Activated T-helper 1 cell treated with anti-CD3 and anti-CD28 coated beads, Interleukin-2, amount 50 U/mL, for 16 hours (primary cell): ENCODE measurements at places on chromosomes 7 and 10.

- DNase-seq = no peak
These were observed 111.9 kb downstream of the SEMA3D start for GRCh38 chr7:85074992-85075391.

DNA sequence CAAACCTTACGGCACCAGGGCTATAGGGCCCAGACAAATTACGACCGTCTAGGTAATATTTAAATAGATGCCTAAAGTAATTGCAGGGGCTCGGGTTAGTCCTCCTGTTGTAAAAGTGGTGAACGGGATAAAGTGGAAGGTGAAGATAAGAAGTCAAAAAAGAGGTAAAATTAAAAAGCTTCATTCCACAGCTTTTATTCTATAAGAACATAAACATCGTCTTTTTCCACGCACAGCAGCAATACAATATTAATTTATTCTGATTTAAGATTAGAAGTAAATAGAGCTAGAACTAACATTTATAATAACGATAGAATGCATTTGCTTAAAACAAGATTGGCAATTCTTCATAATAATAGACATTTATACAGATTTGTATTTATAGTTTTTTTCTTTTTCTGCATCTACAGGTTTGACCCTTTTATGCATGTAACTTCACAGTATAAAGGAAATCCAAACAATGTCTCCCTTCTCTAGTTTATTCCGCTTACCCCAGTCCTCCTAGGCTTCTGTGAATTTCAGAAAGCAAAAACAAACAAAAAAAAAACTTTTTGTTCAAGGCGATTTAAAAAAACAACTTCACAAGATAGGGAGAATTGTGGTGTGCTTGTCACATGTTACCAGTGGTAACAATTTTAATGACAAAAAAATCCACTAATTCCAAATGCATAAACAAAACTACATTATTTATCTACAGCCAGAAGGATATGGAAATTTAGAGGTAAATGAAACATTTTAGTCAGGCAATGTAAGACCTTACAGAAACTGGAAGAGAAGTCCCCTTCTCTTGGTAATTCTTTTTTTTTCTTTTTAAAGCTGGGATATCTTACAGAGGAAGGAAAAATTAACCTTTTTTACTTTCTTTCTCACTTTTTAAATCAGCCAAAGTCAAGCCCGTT lies 3.4 kb downstream of the HOXA10 start:
- DNase-seq = no peak

GRCh38 chr10:61859786-61860185 lies 41.7 kb upstream of the ARID5B start:
- DNase-seq = no peak

GRCh38 chr10:43227911-43228782 lies 38.7 kb downstream of the RASGEF1A start:
- DNase-seq = peak; percentile 3

DNA sequence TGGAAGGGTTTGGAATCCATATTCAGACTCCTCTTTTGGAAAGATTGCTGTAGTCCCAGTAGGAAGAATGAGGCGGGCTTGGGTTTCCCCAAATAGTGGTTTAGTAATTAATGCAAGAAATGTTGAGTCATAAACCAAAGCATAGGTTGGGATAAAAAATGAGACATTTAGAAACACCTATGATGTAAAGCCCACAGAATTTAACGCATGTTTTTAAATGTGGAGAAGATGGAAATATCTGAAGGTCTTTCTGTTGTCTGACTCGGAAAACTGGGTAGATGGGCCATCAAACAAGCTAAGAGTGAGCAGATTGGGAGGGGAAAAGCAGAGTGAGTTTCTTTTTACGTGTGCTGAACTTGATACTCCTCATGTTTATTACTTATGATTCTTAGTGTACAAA lies 62.2 kb downstream of the LANCL2 start:
- DNase-seq = no peak

DNA sequence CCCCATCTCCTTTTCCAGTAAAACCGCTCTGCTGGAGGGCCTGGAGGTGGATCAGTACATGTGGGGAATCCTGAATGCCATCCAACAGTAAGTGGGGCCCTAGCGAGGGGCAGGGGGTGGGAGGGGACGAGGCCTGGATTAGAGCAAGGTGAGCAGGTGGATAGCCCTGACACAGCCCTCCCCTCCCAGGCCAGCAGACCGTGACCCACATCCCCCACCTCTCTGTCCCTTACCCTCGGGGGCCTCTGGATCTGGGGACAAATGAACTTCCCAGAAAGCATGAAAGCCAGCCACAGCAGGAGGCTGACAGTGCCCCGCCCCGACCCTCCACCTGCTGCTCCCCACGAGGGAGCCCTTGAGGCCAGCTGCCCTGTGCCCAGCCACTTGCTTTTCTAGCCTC lies 41.8 kb upstream of the PPIF start:
- no peak for DNase-seq

GRCh38 chr10:36114913-36115312 lies 472.8 kb upstream of the FZD8 start:
- DNase-seq = no peak

DNA sequence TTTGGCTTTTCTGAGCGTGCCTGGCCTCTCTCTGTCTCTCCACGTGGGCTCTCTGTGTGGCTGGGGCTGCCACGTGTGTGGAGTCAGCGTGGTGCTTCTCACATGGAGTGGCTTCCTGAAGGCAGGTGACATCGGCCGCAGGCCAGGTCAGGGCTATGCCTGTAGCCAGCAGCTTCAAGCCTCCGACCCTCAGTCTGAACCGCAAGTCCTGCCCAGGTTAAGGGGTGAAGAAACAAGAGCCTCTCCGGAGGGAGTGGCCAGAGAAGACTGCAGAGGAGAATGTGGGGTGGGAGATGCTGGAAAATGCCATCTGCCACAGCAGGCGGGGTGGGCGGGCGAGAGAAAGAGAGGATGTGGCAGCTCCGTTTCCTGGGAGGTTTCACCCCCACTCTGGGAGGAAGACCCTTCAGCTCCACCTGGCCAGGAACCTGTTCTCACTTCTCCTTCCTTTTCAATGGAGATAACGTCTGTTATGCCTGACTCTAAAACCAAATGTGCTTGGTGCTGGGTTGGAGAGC lies 14.3 kb upstream of the VIPR2 start:
- no peak for DNase-seq

DNA sequence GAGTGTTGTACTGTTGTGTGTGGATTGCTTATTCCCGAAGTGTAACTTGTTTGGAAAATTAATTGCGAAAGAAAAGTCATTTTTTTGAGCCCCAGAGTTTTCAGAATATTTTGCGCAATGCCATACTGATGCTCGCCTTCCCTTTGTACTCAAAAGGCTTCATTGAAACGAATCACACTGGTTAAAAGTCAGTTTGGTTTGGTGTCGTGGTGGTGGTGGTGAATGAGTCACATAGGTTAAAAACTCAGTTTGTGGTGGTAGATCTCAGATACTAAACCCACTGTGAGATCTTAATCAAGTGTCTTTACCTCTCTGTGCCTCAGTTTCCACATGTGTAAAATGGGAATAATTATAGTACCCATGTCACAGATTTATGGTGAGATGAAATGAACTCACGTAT lies 61.1 kb upstream of the IL6 start:
- no peak for DNase-seq

DNA sequence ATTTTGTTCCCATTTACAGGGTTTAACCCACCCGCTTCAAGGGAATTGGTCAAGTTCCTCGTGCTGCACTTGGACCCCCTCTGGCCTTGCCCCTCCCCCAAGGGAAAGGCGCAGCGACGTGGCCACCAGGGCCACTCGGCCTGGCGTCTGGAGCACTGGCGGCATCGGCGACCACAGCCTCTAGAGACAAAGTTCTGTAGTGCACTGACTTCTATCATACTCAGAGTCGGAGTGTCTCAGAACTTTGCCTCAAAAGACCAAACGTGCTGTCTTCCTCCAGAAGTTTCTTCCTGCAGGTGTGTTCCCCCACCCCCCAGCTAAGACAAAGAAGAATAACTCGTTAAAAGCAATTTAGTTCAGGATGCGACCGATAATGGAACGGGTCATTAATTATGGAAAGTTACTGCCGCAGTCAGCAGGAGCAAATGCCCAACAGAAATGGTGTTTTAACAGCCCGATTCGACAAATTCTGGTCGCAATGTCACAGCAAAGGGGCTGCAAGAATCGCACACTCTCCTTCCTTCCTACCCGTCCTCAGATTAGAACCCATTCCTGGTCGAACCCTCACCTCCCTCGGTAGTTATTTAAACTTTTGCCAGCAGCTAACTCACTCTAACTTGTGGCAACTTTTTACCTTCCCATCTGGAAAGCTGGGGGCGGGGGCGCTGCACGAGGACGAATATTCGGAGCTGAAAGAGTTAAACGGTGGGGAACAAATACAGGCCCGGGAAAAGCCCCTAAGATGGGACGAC lies 202.1 kb upstream of the NFE2L3 start:
- no peak for DNase-seq

GRCh38 chr10:106819490-106819889 lies 345.0 kb downstream of the SORCS1 start:
- no peak for DNase-seq

DNA sequence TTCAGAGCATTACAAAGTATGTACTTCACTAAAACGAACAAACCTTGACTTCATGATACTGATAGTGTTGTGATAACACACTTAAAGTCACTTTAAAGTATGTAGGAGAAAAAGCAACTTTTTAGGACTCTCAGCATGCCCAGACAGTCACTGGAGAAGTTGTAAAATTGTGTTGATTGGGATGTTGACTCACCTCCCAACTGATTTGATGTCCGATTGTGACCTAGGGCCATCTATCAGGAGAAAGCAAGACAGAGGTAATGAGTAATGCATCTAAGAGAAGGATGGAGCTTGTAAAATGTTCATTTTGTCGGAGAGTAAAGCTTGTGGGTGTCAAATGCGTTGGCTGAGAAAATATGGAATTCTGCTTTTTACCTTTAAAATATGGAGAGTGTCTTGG lies 135.4 kb upstream of the SEMA3D start:
- no peak for DNase-seq

DNA sequence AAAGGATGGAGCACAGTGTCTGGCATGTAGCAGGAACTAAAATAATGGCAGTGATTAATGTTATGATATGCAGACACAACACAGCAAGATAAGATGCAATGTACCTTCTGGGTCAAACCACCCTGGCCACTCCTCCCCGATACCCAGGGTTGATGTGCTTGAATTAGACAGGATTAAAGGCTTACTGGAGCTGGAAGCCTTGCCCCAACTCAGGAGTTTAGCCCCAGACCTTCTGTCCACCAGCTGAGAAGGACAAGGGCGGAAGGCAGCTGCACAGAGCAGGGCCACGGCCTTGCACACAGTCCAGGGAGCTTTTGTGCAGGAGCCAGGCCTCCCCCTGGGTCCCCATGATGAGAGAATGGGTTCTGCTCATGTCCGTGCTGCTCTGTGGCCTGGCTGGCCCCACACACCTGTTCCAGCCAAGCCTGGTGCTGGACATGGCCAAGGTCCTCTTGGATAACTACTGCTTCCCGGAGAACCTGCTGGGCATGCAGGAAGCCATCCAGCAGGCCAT lies at the start of gene RBP3:
TSS of gene RBP3 (plus strand) at position 226 of the 514 bp plus-strand sequence. CDS start at position 348, 122 bp downstream.
- no peak for DNase-seq

DNA sequence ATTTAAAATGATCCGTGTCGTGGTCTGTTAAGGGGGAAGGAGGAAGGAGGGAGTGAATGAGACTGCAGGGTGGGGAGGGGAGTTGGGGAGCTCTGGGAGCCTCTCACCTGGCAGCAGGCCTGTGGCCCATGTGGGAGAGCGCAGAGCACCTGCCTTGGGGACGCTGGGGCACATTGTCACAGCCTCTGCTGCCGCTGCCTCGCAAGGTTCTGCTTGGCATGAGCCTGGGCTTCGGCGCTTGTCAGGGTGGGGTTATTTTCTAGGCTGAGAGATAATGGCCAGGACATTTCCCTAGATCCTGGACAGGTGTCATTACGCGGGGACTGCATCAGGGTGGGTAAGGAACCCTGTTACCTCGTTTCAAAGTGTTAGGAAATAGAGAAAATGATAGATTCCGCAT lies 2.2 kb upstream of the SUN1 start:
- DNase-seq = no peak

DNA sequence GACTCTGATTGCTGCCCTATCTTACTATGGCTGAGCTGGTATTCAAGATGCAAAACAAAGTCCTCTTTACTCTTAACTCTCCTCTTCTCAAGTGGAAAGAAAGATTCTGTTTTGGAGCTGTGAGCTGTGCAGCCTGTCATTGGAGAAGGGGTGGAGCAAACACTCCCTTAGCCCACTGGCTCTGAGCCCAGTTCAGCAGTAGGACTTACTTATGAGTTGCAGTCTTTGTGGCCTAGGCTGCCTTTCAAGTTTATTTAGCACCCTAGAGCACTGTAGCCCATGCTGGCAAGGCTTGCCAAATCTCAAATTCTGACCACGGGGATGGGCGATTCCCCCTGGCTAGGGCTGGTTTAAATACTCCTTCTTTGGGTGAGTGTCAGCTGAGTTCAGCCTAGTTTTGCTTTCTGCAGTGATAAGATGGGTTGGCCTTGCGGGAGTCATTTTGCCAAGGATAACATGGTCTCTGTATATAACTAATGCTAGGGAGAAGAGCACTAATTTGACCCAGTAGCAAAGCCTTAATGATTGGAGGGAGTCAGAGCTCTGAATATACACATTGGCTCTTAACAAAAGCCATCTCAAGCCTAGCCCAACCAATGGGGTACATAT lies 110.2 kb downstream of the MYO3A start:
- no peak for DNase-seq

DNA sequence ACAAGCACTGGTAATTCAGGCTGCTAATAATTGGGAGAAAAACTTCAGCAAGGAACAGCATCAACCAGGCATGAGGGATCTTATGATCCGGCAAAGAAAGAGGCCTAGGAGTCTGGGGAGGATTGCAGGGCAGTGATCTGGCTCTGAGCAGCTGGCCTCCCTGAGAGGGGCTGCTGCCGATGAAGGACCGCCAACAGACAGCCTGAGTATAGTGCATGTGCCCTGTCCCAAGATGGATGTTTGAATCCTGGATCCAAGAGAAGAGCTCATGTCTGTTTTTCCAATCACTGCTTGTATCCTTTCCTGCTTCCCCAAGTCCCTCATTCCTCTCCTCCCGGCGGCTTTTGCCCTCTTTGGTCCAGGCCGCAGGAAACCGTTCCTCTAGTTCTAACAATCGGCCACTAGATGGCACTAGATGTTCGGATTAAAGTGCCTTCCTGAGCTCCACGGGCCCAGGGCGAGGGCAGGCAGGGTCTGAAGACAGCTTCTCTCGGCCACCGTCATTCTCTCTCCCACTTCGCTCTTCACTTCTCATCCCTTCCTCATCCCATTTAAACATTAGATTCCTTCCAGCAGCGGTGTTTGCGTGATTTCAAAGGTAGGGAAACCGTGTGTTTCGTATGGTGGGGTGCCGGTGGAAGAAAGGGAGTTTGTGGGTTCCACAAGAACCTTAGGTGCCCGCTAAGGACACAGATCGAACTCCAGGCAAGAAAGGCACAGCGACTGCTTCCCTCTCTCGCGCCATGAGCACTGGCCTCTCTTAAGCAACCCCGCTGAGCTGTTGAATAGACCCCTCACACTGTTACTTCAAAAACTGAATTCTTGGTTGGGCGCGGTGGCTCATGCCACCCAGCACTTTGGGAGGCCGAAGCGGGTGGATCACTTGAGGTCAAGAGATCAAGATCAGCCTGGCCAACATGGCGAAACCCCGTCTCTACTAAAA lies 82.4 kb downstream of the ADCYAP1R1 start:
- no peak for DNase-seq
